ENCODE measurements at places on chromosomes 12 and 14.

DNA sequence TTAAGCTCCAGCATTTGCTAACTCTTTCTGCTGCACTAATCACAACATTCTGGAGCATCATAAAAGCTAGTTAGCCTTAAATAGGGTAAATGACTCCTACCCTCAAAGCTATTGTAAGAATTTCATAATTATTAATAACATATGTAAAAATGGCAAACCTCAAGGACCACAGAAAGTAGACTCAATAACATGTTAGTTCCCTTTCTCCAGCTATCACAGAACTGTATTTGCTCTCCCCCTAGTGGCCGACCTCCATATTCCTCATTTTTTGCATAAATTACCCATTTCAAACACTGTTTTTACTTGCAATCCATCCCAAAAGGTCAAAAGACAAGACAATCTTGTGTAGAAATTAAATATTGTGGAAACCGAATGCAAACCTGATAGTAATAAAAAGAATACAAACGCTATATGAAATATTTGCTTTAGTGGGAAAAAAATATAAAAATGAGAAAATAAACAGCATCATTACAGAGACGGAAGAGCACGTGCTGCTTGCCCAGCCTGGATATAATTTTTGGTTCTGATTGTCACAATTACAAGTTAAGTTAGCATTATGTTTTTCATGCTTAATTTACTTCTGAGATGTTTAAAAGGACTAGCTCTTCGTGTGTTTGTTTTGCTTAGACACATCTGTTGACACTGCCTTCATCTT is 97.9 kb downstream of the RERGL start:
- DNase-seq = peak; percentile 2

DNA sequence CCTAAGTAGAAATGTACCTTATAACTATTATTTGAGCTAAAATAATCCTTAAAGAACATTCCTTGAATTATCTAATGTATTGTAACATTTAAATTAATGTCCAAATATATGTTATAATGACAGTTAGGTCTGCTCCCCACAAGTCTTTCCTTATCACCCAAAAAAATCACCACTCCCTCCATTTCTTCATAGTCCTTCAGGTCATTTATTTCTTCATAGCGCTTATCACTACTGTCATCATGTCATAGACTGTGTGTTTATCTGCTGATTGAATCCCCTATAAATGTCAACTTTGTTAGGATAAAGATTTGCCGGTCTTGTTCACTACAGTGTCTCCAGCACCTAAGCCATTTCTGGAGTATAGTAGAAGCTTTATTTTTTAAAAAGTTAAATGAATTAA is 12.0 kb downstream of the LUM start:
- no peak for DNase-seq

- no peak for DNase-seq
Observed at GRCh38 chr12:108547686-108548085, 13.3 kb downstream of the SART3 start.

DNA sequence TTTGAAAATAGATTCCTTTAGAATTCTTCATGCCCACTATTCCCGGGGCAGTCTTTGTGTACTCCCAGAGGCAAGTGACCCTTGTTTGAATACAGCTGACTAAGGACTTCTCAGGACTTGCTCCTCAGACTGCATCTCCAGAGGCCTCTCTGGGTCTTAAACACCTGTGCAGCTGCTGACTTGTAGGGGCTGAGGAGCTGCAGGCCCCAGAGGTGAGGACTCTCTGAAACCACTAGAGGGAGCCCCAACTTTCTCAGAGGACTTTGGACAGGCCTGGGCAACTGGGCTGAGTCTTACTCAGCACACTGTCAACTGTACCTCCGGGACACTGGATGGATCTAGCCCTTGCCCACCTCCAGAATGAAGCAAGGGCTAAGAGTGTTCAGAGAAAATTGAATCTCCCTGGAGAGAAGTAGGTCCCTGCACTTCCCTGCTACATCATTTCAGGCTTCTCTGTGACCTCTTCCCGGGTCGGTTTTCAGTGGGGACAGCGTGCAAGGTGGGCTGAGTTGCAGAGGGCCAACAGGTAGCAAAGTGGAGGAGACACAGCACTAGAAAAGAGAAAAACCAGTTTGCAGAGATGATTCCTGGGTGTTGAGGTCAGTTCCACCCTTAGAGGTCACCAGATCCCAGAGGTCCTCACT is 164.6 kb downstream of the TMEM117 start:
- no peak for DNase-seq

GRCh38 chr12:93370947-93371346 is 6.8 kb upstream of the NUDT4 start:
- no peak for DNase-seq

- no peak for DNase-seq
Observed at GRCh38 chr12:132450418-132451171, 39.4 kb upstream of the FBRSL1 start.

GRCh38 chr12:41736436-41736835 is 408.2 kb downstream of the GXYLT1 start:
- no peak for DNase-seq

DNA sequence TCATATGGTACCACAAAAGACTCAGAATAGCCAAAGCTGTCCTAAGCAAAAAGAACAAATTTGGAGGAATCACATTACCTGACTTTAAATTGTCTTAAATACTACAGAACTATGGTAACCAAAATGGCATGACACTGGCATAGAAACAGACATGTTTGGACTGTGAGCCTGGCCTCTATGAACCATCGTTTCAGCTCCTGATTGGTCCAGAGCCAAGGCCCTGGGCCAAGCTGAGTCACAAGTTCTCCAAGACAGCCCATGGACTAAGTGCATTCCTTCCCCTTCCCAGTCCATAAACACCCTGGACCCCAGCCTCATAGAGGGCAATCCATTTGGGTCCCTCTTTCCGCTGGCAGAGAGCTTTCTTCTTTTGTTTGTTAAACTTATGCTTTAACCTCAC is 12.1 kb upstream of the PRR4 start:
- DNase-seq = no peak

DNA sequence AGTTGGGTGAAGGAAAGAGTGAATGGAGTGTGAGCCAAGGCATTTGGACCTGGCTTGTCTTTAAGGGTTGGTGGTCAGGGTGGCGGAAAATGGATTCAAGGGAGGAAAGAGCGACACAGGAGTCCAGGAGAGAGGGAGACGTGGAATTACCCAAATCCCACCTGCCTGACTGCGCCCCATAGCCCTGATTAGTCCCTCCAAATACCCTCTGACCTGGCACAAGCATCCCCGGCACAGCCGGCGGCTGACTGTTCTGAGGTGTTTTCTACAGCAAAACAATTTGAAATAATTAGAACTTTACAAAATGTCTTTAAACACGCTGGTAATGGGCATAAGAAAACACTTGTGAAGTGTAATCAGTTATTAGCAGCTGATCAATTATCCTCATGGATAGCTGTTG is 175.8 kb downstream of the PHETA1 start:
- DNase-seq = no peak

DNA sequence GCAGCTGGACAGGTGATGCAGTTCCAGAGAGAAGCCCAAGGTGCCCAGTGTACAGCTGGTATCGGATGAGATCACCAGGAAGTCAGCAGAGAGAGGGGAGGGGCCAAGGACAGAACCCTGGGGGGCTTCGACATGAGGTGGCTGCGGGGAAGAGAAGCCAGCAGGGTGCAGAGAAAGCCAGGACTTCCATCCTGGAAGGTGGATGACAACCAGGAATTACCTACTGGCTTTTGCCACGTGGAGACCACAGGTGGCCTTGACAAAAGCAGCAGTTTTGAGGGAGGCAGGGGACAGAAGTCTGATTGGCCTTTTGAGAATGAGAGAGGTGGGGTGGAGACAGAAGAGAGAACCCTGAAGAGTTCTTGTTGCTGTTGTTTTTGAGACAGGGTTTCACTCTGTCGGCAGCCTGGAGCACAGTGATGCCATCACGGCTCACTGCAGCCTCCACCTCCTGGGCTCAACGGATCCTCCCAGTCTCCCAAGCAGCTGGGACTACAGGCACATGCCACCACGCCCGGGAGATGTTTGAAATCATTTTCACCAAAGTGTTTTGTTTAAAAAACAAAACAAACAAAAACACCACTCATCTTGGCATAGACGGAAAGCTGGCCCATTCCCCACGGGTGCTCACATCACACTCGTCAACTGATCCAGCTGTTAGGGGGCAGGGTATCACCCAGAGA is 35.2 kb downstream of the CDC42BPB start:
- DNase-seq = no peak

DNA sequence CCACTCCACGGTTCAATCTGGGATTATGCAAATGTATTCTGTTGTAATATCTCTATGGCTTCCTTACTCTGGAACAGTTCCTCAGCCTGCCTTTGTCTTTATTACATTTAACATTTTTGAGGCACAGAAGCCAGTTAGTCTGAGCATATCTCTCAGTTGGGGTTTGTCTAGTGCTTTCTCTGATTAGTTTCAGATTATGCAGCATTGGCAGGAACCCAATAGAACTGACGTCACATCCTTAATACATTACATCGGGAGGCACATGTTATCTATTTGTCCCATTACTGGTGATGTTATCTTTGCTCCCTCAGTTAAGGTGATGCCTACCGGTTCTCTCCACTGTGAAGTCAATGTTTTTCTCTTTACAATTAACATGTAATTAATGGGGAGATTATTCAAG is 62.4 kb downstream of the PPM1A start:
- no peak for DNase-seq

- no peak for DNase-seq
Observed at GRCh38 chr14:105873870-105874512, 347.6 kb downstream of the TMEM121 start.

- DNase-seq = no peak
Observed at GRCh38 chr12:119296535-119296934, 38.0 kb upstream of the CCDC60 start.

DNA sequence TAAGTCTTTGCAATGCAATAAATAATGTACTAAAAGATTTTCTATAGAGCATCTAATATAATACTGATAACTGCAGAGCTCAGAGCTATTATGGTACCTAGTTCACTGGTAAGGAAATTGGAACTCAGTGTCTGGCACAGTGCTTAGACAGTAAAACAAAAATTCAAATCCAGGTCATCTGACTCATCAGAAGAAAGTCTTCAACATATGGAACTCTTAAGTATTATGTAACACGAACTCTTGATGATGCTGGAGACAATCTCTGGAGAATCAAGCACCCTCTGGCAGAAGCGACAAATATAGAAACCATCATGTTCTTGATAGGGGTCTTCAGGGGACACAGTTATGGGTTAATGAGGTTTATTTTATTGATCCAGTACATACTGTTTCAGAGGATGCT is 37.3 kb upstream of the TRHDE start:
- DNase-seq = no peak

GRCh38 chr12:94587266-94588241 is 62.8 kb downstream of the TMCC3 start:
- DNase-seq = no peak

DNA sequence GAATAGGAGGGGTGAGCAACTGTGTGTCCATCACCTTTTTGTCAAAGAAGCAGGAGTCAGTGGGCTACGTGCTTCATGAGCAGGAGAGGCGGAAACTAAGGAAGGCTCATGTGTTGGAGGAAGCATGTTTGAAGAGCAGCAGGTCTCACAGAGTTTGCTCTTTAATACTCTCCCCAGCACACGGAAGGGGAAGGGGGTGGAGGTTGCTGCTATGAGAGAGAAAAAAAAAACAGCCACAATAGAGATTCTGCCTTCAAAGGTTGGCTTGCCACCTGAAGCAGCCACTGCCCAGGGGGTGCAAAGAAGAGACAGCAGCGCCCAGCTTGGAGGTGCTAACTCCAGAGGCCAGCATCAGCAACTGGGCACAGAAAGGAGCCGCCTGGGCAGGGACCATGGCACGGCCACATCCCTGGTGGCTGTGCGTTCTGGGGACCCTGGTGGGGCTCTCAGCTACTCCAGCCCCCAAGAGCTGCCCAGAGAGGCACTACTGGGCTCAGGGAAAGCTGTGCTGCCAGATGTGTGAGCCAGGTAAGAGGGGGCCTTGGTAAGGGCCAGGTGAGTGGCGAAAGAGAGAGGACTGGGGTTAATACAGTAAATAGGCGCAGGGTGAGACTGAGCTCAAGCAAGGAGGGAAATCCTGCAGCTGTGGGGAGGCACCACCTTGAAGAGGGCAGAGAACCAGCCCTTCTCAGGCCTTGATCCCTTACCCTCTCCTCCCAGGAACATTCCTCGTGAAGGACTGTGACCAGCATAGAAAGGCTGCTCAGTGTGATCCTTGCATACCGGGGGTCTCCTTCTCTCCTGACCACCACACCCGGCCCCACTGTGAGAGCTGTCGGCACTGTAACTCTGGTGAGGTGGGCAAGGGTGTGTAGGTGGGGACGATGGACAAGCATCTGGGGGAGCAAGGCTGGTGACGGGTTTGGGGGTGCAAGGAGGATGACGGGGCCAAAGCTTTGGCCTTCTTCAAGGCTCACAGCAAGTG is at the start of gene CD27:
Gene CD27, plus strand, starts transcription at position 252 of the 985 bp plus-strand sequence. Its CDS starts 141 bp downstream, at position 393.
- DNase-seq = no peak

- DNase-seq = no peak
Observed at GRCh38 chr12:95755261-95755865, 35.2 kb downstream of the NTN4 start.

DNA sequence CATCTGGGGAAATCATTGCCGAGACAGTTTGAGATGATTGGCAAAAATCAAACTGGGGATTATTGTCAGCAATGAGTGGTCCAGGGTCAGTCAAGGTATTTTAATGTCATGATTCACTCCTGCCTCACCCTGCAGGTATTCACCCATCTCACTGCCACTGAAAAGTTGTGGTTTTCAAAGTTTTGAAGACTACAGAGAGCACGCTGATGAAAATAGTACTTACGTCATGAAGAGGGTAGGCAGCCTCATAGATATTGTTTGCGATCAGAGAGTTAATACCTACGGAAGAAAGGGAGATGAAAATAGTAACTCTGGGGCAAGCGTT is 138.0 kb downstream of the ANO2 start:
- DNase-seq = no peak

- DNase-seq = no peak
Observed at GRCh38 chr12:48235796-48236333, 32.8 kb upstream of the OR10AD1 start.

DNA sequence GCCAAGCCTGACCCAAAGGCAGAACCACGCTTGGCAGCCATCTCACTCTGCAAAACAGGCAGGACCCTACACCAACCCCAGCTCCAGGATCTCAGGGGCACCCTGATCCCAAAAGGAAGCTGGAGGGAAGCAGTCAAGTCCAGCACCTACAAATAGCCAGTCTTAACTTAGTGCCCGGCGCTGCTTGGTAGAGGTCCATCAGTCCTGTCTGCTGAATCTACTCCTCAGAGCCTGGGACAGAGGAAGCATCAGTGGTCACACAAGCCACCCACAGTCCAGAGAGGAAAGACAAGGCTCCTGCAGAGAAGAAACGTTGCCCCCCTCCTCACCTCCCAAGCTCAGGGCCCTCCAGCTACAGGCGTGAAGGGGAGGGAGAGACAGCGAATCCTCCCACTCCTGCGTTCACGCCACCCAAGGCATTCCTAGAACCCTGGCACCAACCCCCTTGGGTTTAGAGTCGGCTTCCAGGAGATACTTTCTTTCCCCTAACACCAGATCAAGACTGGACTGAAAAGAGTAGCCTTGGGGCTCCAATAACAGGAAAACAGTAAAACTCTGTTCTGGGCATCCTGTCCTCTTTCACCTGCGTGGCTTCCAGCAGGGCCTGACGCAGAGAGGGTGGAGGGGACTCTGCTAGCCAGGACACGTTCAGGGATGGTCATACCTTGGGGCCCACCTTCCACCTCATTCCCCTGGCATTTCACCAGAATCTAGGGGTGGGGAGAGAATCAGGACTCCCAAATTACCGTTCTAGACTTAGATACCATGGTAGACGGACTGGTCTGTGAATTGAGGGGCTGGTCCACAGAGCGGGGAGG is 1.2 kb downstream of the PXN start:
- no peak for DNase-seq

Data from KG1 (cell line).